ENCODE measurements at places on chromosomes 4 and X.

DNA sequence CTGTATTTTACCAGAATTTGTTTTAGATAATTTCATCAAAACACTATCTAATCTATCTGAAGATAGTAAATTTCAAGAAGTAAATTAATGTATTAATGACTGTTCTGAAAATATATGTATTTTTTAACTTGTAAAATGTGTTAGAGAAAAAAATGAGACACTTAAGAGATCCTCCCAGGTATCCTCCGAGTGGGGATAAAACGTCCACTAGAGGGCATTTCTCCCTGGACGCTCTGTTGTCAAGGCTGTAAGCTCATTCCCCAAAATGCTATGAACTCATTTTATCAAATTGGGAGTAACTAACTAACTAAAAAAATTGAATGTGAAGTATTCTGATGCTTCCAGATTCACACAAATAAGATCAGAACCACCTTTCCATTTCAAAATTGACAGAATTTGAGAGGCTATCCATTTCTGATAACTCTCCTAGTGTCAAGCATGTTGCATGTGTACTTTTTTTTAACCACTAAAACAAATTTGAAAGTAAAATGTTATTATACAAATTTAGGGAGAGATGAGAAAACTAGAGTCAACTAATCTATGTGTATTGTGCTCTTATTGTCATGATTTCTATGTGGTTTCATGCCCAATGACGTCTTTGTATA lies 337.3 kb upstream of the HS3ST1 start:
- DNase-seq: no peak

- no peak for DNase-seq
These were observed 177.7 kb upstream of the PSAPL1 start for GRCh38 chr4:7612311-7612897.

- no peak for DNase-seq
These were observed 18.2 kb downstream of the SH3KBP1 start for GRCh38 chrX:19869193-19869592.

- no peak for DNase-seq
These were observed 22.3 kb upstream of the HOPX start for GRCh38 chr4:56703378-56703777.

GRCh38 chrX:43813898-43814297 lies 68.4 kb downstream of the MAOB start:
- DNase-seq: no peak
